ENCODE measurements at places on chromosomes 1 and 21. TPM values are rescaled to one million over a fixed set of nuclear protein-coding genes. Genes with fewer than 3 reads are reported as not detected.

HCRTR1 gene
- 0.98 TPM for total RNA-seq

CACNA1E gene
- not detected for total RNA-seq

GRCh38 chr21:26840201-26840600 lies 5.0 kb downstream of the ADAMTS1 start:
- peak overlapping the region; percentile 17 for H3K4me3 ChIP-seq
- no peak overlapping the region for H3K27ac ChIP-seq
- peaks cover 20% of the 10 kb centered on the region for H3K36me3 ChIP-seq
- H3K4me1 ChIP-seq, result no peaks in the 10 kb centered on the region

DNA sequence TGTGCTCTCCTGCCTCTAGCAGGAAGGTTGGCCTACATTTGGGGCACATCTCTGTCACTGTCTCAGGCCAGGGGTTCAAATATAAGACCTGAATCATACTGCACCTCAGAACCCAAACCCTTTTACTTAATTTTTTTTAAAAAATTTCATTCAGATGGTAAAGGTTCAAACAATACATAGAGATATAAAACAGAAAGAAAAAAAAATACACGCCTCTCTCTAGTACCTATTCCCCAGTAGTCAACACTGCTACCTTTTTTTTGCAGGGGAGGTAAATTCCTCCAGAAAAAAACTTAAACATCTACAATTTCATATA lies 32.9 kb downstream of the MAPKAPK2 start:
- H3K27ac ChIP-seq, result peak overlapping the region; percentile 13
- DNase-seq, result no peak
- no peaks in the 10 kb centered on the region for H3K27me3 ChIP-seq
- H3K36me3 ChIP-seq, result no peaks in the 10 kb centered on the region
- H3K4me1 ChIP-seq, result peaks cover 74% of the 10 kb centered on the region

DNA sequence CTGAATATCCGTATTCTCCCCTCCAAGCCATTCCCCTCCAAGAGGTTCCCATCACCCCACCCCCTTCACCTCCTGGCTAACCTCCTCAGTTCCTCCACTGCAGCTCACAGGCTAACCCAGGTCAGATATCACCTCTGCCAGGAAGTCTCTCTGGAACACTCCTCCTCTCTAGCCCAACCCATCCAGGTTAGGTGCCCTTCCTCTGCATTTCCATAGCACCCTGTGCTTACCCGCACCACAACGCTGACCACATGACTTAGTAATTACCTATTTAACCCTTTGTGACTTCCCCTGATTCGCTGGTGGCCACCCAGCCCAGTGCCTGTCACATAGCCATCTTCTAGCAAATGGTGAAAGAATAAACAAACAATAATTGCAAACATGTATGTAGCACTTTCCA lies 49.5 kb upstream of the IFFO2 start:
- H3K27ac ChIP-seq, result no peak overlapping the region
- no peak overlapping the region for H3K4me3 ChIP-seq
- H3K36me3 ChIP-seq, result no peaks in the 10 kb centered on the region
- DNase-seq, result no peak

FYB2 gene
- total RNA-seq, result not detected

GRCh38 chr21:33947451-33948095 lies 32.0 kb upstream of the ATP5PO start:
- H3K4me3 ChIP-seq, result peak overlapping the region; percentile 10
- no peaks in the 10 kb centered on the region for H3K36me3 ChIP-seq
- H3K4me1 ChIP-seq, result peaks cover 18% of the 10 kb centered on the region
- peak overlapping the region; percentile 89 for H3K27ac ChIP-seq
- peak; percentile 95 for DNase-seq

UBE2U gene
- total RNA-seq, result not detected

TNFRSF8 gene
- total RNA-seq, result 0.28 TPM

- H3K27me3 ChIP-seq, result no peaks in the 10 kb centered on the region
- H3K27ac ChIP-seq, result no peak overlapping the region
- H3K4me1 ChIP-seq, result no peaks in the 10 kb centered on the region
- no peak overlapping the region for H3K4me3 ChIP-seq
These were observed 126.7 kb upstream of the CSF3R start for GRCh38 chr1:36609241-36610027.

Measured in adrenal gland (tissue), 19 donors.